ENCODE measurements at places on chromosomes 3 and 15.

DNA sequence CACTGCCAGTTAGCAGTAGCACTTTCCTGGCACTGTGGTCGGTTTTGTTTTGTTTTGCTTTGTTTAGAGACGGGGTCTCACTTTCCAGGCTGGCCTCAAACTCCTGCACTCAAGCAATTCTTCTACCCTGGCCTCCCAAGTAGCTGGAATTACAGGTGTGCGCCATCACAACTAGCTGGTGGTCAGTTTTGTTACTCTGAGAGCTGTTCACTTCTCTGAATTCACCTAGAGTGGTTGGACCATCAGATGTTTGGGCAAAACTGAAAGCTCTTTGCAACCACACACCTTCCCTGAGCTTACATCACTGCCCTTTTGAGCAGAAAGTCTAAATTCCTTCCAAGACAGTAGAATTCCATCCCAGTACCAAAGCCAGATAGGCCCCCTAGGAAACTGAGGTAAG, 22.6 kb downstream of the CLDN18 start:
- no peak for DNase-seq

- no peak for DNase-seq
Measured at GRCh38 chr15:100134089-100134583, 207.6 kb downstream of the ADAMTS17 start.

- peak; percentile 6 for DNase-seq
Measured at GRCh38 chr15:71651750-71652186, 158.6 kb upstream of the NR2E3 start.

DNA sequence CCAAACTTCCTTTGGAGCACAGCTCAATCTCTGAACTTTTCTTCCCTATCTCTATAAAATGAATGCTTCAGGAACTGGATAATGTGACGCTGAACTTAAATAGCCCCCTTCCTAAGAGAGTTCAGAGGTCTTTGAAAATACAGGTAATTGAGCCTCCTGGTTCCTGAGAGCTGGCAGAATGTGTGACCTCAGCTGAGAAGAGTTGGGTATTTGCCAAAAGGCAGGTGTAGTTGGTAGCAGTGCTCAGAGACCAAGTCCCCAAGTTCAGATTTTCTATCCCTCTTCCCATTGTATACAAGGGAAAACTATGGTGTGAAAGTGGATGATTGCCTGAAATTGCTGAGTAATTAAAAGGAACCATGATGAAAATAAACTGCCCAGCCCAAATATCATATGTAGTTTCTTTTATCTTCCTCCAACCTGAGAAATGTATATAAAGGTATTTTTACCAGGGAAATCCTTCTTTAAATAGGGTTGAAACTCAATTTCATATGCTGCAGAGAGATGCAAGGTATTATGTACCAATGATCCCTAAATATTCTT, 154.6 kb upstream of the ICE2 start:
- DNase-seq: no peak

DNA sequence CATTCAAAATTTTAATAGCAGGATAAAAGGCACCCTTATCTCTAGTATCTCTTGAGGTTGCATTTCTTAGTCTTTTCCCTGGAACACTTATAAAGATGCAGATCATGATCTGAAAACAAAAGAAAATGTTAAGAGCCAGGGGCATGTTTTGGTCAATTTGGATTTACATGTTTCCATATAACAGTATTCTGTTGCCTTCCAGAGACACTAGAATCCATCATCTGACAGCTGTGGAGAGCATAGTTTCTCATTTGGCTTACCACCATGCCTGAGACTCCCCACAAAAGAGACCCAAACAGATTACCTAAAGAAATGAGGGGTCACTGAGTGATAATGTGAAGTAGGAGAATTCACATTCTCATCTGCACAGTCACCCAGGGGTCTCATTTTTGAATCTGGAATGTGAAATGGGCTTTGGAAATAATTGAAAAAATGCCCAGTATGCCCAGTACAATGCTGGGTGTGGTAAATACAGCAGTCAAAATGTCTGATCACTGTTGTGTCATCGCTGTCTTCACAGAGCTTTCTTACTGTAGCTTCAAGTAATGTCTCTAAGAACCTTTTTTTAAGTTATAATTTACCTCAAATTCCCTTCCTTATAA, 79.9 kb upstream of the ZBTB20 start:
- no peak for DNase-seq

DNA sequence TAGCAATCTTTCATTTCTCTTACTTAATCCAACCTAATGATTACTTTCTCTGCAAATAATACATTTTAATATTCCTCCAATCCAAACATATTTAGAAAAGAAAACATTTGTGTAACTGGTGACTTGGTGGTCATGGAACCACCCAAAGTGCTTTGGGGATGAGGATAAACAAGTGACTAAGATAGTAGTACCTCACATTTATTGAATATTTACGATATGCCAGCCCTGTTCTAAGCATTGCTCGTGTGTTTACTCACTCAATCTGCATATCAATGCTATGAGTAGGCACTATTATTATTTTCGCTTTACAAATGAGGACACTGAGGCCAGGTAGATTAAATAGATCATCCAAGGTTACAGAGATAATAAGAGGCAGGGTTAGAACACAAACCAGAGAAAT, 189.5 kb downstream of the SHOX2 start:
- no peak for DNase-seq

- peak; percentile 54 for DNase-seq
Measured at GRCh38 chr3:139519998-139520737, 19.4 kb downstream of the RBP1 start.
